ENCODE measurements at places on chromosomes 16 and 17.
A peak's percentile ranks its signal among the peaks of the same experiment; 100 is the strongest.

DNA sequence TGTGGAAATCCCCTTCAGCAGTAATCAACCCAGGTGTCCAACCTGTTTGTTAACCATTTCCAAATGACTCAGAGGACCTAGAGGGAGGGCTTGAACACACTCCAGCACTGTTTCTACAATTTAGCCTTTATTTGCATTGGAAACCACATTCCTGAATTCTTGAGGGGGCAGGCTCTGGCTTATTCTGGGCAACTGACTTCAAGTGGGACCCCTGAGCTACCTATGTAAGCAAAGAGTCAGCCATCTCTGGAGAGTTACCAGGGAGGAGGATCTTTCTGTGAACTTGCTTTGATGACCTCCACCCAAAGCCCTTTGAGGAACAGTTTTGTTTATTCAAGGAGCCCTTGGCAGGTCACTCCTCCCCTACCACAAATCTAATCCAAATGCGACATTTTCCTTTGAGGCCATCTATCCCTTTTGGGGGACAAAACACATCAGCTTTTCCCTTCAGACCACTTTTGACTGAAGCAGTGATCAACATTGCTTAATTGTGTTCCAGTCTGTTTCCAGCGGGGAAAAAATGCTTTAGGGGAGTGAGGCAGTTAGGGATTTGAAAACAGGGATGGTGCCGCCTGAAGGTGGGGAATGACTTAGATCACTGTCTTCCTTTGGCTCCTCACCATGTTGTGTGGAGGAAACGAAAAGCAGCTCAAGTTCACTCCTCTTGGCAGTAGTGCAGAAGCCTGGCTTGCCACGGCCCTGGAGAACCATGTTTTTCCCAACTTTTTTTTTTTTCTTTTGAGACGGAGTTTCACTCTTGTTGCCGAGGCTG, 46.2 kb downstream of the TUBD1 start:
- no peak for DNase-seq

DNA sequence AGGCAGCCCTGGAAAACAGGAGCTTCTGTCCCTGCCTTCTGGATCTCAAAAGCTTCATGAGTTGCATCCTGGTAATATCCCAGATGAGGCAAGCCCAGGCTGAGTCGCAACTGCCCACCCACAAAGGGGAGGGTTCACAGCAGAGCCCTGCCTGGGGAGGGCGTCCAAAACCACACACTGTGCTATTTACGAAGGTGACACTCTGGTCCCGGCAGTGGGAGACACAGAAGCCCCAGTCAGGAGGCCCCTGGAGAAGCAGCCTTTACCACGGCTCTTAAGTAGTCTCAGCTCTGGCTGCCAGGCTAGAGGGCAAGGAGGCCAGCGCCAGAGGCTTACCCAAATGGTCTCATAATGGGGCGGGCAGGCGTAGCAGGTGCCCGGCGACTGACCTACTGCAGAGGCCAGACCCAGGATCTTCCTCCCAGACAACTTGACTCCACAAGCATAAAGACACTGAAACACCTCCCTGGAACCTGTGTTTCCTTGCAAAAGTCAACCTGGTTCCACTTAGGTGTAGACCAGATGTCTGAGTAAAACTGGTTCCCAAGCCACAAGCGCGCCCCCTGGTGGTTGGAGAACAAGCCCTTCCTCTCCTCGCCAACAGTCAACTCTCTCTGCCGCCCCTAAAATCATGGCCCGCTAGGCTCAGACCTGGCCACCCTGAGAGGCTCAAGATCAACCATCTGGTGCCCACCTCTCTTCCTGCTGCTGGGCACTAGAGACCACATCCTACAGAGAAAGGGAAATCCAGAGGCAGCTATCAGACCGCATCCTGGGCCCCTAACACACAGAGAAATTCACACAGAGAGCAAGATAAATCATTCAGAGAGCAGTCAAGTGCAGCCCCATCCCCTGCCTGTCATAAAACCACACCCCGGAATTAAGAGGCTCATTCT, 5.2 kb downstream of the AXIN2 start:
- peak; percentile 95 for DNase-seq

DNA sequence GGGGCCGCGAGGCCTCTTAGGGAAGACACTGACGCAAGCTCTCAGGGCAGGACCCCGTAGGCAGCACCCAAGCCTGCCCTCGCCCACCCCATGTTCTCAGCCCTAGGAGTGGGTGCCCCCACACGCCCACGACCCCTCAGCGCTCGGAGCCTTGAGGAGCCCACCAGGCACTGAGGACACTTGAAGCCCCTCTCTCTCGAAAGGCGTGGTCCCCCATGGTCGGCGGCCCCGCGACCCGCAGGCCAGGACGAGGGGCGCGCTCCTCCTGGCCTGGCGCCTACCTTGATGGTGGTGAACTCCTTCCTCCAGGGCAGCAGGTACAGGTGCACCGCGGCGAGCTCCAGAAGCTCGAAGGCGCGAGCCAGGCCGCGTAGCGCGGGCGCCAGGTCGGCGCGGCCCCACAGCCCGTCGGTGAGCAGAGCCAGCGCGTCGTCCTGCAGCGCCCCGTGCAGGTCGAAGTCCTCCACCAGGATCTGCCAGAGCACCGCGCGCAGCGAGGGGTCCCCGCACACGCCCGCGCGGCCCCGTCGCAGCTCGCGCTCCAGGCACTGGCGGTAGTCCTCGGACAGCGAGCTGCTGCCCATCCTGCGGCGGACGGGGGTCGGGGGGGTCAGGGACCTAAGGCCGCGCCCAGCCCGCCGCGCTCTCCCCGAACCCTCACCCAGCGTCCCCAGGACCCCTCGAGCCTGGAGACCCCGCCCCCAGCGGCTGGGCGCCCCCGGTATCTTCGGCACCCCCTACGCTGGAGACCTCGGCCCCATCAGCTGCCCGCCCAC, 668 bp downstream of the SPATA2L start:
- DNase-seq: peak; percentile 13

- DNase-seq: no peak
Measured at GRCh38 chr16:50235581-50235980, 30.8 kb upstream of the ADCY7 start.

DNA sequence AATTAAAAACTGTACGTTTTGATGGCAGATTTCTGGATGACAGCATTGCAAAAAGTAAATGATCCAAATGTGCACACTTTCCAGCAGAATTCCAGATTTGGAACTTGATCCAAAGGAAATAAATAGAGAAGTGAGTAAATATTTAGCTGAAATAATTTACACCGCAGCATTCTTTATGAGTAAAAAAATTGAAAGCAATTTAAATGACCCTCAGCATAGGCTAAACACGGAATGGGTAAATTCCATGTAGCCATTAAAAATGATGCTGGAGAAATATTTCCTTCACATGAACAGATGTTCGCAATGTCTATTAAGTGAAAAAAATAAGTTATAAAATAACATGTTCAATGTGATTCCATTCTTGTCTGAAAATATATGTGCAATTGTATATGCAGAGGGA, 424.8 kb downstream of the HS3ST3B1 start:
- no peak for DNase-seq

DNA sequence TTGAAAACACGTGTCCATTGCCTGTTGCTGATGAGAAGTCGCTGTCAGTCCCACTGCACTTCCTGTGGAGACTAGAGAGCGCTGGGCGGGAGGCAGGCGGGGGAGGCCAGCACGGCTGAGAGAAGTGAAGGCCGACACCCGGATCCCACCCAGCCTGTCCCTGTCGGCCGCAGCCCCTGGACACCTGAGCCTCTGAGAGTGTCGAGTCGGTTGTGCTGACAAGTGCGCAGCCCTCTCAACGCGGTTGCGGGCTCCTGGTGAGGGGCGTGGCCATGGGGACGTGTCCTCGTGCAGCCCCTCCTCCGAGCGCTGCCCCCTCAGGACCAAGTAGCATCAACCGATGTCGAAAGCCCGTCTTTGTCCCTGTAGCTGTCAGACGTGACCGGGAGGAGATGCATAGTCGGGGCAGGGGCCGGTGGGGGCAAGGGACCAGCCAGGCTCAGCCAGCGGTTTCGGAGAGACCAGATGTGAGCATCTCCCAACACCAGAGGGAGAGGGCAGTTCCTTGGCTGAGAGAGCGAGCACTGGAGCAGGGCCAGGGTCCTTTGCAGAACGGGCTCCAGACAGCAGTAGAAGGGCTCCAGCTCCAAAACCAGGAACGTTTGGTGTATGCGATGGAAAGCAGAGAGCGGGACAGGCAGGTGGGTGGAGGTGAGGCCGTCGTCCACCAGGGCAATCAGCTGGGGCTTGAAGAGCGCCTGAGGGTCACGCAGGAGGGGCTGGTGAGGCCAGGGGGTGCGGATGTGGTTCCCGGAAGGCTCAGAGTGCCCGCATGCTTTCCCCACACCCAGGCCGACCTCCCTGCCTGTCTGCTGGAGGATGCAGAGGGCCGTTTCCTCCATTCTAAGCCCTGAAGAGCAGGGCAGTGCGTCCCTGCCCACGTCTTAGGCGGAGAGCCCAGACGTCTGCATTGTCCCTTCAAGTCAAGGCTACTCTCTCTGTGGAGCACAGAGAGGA, 43.3 kb upstream of the CHMP6 start:
- DNase-seq: no peak

DNA sequence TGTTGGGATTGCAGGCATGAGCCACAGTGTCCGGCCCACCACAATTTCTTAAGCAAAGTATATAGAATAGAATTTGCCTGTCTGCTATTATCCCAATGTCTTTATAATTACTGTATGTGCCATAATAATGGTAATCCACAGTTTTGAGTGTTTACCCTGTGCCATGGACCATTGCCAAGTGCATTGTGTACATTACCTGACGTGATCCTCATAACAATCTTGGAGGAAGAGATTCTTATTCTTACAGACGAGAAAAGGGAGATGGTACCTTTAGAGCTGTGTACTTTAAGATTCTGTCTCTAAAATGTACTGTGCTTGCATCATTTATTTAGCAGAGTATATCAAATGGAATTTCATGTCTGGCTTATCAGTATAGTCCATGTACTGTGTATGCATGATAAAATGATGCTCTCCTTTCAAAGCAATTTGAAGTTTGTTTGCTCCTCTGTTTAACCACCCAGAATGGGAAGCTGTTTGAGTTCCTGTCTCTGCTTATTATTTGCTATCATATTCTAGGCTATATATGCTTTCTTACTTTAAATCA, 13.8 kb upstream of the CDR2 start:
- DNase-seq: no peak

GRCh38 chr17:49952912-49953497, 16.0 kb upstream of the DLX4 start:
- DNase-seq: no peak

- DNase-seq: no peak
Measured at GRCh38 chr16:28001184-28001583, 62.3 kb downstream of the GSG1L start.

GRCh38 chr17:15123593-15124263, 141.4 kb downstream of the PMP22 start:
- DNase-seq: no peak

DNA sequence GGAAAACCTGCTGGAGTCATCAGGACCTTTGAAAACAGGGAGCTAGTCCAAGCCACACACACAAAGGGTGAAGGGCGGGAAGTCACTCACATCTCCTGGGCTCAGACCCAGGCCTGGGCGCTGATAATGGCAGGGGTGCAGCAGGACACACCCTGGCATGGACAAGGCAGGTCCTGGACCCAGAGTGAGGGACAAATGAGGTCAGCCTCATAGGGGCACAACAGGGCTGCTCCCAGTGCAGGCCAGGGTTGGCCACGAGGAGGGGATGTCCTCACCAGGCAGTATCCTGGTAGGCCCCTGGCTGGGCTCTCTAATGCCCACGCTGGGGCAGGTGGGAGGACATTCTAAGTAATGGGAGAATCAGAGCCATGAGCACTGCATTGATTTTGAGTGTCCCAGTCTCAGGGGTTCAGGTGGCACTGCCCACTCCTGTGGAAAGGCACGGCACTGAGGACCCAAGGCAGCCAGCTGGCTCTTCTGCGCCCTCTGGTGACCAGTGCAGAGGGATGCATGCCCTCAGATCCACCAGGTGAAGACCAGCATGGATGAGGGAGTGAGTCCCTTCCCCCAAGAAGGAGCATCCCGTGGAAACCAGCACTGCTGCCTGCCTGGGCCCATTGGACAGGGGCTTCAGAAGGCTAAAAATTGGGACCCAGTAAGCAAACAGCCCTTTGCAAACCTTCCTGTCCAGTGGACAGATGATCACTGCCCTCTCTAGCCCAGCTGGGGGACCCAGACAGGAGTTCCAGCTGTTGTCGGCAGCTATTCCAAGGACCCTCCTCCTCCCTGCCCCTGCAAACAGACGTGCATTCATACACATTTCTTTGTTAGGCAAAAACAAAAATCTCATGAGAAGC, 23.4 kb upstream of the SREBF1 start:
- peak; percentile 33 for DNase-seq

DNA sequence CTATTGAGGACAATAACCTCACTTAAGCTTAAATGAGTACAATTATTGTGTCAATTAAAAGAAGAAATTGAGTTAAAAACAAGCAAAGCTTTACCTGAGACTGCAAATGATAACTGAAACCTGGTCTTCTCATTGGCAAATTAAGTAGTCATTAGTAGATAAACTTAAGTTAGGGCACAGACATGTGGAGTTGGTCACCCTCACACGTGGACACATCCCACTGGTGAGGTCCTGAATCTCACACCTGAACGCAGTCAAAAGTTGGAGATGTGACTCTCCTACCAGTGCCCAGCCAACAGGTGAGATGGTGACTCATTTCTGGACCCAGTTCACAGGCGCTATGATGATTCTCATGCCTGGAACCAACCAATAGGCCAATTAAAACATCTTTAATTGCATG, 311.6 kb downstream of the FOXL1 start:
- no peak for DNase-seq

- no peak for DNase-seq
Measured at GRCh38 chr17:48054238-48055185, 6.4 kb downstream of the NFE2L1 start.

DNA sequence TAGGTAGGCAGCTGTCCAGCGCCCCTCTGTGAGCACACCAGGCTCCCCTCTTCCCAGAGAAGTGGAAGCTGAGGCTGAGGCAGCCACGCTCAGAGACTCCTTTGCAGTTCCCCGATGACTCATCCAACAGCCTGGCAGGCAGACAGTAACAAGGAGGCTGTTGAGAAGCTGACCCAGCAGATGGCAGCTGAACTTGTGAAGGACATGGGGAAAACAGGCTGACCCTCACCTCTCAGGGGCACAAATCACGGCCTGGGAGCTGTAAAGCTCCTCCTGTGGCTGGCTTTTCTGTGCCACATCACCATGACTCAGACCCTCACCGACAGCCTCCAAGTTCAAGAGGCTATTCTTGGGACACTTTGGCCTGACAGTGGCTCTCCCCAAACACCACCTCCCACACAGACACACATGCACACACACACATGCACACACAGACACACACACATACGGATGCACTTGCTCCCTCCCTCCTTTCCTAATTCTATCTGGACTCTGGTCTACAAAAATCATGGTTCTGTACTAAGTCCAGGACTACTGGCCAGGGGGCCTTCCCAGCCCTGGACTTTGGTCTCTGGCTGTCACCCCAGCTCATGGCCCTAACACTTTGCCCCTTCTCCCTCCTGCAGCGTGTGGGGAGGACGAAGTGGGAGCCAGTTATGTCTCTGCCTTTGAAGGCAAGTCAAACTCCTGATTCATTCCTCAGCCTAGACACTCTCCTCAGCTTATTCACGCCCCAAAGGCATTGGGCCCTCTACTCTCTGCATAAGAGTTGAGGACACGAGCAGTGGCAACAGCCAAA, 23.2 kb downstream of the MAP3K14 start:
- no peak for DNase-seq
